ENCODE measurements at places on chromosomes 2 and 18.

DNA sequence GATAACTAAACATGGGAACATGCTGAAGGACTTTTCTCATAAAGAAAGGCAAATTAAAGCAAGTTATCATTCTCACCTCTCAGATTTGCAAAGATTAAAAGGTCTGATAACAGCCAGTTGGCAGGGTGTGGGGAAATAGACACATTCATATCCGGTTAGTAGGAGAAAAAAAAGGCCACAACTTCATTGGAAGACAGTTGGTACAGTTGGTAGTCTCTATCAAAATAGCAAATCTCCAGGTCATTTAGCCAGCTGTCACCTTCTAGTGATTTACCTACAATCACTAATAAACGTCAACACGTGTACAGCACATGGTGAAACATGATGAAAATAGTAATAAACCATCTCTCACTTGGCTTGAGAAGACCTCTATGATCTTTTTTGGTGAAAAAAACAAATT, 16.6 kb downstream of the INPP5D start:
- DNase-seq = no peak

GRCh38 chr2:65177751-65178442, 48.0 kb upstream of the RAB1A start:
- DNase-seq = no peak

- no peak for DNase-seq
Measured at GRCh38 chr2:8306530-8307351, 375.1 kb upstream of the ID2 start.

GRCh38 chr18:42936289-42936688, 179.2 kb downstream of the RIT2 start:
- DNase-seq = no peak

DNA sequence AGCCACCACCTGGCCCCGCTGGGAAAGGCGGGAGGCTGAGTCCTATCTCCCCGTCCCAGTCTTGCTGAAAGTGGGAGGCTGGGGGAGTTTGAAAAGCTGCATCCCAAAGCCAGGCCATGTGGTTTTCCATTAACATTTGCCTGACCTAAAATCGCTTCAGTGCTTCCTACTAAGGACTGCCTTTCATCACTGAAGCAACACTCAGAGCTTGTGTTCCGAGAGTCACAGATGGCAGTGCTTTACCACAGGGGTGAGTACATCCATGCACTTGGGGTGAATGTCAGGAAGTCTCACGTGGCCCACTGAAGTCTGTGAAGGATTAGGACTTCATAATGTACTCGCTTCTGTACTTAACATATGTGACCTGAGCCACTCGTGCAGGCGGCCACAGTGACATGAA, 43.3 kb downstream of the PXDN start:
- DNase-seq = no peak

DNA sequence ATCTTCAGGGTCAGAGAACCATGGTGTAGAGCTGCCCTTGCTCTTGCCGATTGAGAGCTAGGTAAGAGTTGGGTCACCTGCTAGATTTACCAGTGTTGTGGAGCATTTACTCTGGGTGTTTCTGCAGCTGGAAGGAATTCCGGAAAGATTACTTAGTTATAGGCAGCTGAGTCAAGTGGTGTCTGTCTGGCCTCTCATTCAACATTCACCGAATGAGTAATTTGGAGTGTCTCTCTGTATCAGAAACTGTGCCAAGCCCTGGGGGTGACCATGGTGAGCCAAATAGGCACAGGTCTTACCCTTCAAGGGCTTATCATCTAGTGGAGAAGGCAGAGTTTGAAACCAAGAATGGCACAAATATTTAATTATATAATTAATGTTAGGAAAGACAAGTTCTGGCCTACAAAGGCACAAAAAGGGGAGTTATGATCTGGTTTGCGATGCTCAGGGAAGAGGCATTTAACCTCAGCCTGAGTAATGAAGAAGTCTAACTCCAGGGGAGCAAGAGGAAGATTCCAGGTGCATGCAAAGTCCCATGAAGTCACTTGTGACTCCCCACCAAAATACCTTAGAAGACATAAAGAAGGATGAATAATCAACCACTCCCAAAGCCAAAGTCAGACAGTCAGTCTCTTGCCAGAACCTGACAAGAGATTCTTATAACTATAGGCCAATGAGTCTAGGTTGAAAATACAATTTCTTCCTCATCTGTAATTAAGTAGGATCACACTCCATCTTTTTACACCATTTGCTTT, 12.5 kb downstream of the SETBP1 start:
- DNase-seq = no peak

DNA sequence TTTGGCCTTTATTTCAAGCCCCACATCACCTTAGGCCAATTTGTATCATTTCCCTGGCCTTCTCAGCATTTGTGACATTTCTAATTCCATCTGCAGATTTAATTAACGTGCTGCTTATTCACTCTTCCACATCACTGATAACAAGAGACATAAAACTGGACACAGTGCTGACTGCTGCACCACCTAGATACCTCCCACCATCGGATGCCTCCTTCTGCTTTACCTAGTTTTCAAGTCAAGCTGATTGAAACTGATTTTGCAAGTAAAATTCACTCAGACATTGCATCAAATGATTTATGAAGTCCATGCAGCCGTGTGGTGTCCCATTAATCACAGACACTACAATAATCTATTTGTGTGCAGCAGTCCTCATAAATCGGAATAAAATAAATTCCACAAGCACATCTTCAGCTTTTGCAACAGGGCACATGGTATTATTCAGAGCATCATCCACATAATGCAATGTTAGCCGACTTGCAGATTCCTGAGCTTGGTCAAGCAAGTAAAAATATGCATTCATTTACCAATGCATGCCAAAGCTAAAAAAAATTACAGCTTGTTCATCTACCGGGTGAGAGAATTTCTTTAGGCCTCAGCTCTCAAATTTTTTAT, 15.9 kb upstream of the CRIM1 start:
- no peak for DNase-seq

- DNase-seq = no peak
Measured at GRCh38 chr18:74434466-74434865, 22.6 kb downstream of the DIPK1C start.

DNA sequence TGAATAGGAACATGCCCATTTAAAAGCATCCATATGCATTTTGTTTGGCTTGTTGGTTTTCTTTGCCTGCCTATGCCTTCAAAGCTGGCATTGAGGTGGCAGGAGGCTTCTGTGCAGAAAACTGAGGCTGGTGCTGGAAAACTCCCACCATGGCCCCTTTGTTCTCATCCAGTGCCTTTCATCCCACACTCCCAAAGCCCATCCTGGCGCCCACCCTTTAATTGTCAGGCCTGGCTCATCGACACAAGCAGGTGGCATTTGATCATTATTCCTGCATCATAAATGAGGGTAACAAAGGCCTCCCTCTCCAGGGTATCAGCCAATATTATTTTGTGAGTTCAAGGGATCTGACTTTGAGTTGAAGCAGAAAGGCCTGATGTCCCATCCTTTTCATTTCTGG, 24.7 kb upstream of the ANXA4 start:
- DNase-seq = no peak

- peak; percentile 20 for DNase-seq
Measured at GRCh38 chr18:48676756-48677368, 138.0 kb downstream of the CTIF start.

- DNase-seq = no peak
Measured at GRCh38 chr18:71068338-71068737, 779.5 kb downstream of the SOCS6 start.

- DNase-seq = no peak
Measured at GRCh38 chr18:57461652-57462269, 26.6 kb downstream of the ONECUT2 start.

DNA sequence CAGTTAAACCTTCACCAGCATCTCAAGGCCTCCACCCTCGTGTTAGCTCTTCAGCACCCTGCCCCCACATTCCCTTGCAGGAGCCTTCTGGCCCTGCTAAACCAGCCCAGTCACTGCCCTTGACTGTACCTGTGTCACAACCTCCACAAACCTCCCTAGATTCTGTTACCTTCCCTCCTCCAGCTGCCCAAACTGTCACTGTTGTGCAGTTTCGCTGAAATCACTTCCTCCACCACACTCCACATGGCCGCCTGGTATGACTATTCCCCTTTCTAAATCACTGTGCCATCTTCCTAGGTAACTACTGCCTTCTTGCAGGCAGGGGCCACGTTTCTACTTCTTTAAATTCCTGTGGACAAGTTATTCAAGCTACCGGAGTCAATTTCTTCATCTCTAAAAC, 160.2 kb downstream of the GALNT14 start:
- no peak for DNase-seq

Measured in stimulated activated CD8-positive, alpha-beta memory T cell treated with anti-CD3 and anti-CD28 coated beads, Interleukin-4, amount 100 ng/mL, for 4 hours (primary cell).